Astrocyte (in vitro differentiated cells and primary cell): ENCODE measurements at places on chromosomes 6 and 20. TPM values are rescaled to one million over a fixed set of nuclear protein-coding genes. Genes with fewer than 3 reads are reported as not detected.

The MDFI gene
- 144 and 167 TPM in 2 replicates for total RNA-seq

The MUC22 gene
- 0.05 TPM in 1 of 2 replicates, not detected in the other for total RNA-seq

The ZMYND8 gene
- 43.9 and 45.8 TPM in 2 replicates for total RNA-seq

The BEND3 gene
- total RNA-seq = 3.7 and 4.4 TPM in 2 replicates

The LTB gene
- 0.26 and 0.52 TPM in 2 replicates for total RNA-seq

The CLPSL2 gene
- total RNA-seq = not detected in 2 replicates

The TTLL9 gene
- 0.34 and 0.41 TPM in 2 replicates for total RNA-seq

The HLA-DQB2 gene
- not detected in 2 replicates for total RNA-seq

The ASXL1 gene
- total RNA-seq = 61.1 and 62.4 TPM in 2 replicates

The CHRNA4 gene
- 0.82 and 1.8 TPM in 2 replicates for total RNA-seq

The KIF6 gene
- total RNA-seq = 1.2 and 2.0 TPM in 2 replicates

The NKAPL gene
- not detected in 2 replicates for total RNA-seq

The SFTA2 gene
- not detected in 2 replicates for total RNA-seq

DNA sequence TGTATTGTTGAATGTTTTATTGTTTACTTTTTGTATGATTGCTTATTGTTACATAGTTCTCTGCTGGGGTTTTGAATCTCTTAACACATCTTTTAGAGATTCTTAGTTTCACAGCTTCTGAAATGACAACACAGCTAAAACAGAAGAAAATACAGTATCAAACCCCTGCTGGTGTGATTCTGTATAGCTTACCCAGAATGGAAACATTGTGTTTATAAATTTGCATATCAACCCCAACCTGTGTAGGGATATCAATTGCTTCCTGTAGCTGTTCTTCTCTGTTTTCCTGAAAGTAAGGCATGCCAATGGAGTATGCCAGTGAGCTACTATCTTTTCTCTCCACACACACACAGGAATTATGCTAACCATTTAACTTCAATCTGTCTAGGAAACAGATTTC lies 64.3 kb upstream of the ID4 start:
- DNase-seq = no peak

DNA sequence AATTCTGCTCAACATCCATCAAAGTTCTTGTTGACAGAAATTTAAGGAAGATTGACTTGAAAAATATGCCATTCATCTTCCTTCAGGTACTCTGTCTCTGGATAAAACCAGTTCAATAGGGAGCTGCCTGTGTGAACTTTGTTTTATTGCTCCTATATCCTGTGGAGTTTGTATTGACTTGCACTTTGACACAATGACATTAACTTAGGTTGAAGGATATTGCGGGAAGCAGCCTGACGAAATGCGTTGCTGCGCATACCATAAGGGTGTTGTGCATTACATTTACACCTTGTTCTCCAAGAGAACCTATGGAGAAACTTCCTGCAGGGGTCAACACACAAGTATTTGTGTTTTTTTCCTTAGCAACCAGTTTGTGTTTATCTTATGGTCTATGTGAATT lies 185.4 kb upstream of the GRIK2 start:
- no peak for DNase-seq

DNA sequence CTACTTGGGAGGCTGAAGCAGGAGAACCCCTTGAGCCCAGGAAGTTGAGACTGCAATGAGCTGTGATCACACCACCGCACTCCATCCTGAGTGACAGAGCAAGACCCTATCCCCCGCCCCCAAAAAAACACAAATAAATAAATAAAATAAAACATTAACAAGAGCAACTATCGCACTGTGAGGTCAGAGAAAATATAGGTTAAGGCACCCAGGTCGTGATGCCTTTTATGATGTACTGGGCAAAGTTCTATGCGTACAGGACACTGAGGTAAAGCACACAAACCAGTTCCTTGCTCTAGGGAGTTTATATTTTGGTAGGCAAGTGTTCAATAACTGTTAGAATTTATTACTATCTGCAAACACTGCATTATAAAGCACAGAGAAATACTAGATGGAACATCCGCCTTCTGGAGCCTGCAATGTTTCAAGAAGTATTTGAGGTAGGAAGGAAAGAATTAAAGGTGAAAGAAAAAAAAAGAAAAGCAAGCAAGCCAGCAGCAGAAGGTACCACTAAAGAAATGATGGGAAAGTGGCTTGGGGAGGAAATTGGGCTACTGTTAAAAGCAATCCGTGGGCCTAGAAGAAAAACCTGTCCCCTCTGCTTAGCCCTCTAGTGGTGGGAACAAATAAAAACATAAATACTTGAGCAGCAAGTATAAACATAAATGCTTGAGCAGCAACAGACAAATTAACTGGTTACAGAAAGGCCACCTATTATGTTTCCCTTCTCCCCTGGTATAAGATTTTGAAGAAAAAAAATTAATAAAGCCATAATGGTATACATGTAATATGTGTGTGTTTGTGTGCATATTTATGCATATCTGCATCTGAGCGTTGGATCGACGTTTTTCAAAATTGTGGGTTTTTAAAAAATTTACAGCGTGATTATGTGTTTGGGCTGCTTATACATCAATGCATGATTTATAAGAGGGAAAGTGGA lies 128.0 kb downstream of the PHACTR1 start:
- DNase-seq = peak; percentile 10

DNA sequence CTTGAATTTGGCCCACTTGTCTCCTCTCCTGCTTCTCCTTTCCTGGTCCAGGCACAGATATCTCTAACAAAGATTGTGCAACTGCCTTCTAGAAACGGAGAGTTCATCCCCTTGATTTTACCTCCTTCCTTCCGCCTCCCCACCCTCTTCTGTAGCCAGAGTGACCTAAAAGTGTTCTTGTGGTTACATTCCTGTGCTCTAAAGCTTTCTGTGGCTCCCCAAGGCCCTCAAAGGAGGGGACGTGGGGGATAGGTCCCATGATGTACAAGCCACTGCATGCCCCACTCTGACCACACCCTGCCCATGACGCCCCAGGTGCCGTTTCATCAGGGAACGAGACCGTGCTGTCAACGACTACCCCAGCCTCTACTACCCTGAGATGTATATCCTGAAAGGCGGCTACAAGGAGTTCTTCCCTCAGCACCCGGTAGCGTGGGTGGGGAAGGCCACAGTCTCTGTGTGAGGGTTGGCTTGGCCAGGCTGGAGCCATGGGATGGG lies 8.2 kb downstream of the CDC25B start:
- no peak for DNase-seq

- DNase-seq = no peak
Measured at GRCh38 chr6:127538750-127539264, 19.7 kb upstream of the MTCL3 start.

- DNase-seq = peak; percentile 4
Measured at GRCh38 chr6:143901885-143902750, 37.8 kb downstream of the ZC2HC1B start.

DNA sequence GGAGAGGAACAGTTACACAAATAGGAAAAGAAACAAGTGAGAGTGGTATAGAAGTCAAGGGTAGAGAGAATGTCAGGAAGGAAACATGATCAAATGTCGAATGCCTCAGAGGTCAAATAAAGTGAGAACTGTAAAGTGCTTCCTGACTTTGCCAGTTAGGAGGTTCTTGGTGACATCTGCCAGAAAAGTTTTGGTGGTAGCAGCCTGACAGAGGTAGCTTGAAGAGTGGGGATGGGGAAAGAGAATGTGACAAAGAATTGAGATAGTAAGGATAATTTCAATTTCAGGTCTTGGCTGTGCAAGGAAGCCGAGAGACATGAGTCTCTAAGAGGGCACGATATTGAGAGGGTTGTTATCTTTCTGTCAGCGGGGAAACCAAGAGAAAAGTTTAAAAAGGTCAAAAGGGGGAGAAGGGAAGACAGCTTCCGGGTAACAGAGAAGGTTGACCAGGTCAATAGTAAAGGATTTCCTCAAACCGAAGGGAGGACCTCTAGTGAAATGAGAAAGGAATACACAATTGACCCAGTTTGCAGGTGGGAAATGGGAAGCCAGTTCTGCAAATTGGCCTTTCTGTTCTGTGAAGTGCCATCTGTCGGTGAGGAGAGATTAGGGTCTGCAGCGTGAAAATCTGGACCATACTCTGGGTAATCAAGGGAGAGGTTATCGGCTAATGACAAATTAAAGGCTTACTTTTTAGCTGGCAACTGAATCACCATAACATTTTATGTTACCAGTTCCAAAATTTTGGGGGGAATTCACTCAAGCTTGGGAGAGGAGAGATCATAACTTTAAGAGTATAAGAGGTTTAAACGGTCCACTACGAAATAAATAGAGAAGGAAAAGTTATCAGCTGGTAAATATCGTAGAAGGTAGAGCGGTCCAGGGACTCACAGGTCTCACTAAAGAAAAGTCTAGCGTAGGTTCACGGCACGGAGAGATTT lies 973 bp upstream of the BRD2 start:
- DNase-seq = peak; percentile 34

GRCh38 chr20:24739746-24740145 lies 209.3 kb upstream of the CST7 start:
- no peak for DNase-seq

- no peak for DNase-seq
Measured at GRCh38 chr6:31568537-31568961, 3.5 kb upstream of the LTA start.

DNA sequence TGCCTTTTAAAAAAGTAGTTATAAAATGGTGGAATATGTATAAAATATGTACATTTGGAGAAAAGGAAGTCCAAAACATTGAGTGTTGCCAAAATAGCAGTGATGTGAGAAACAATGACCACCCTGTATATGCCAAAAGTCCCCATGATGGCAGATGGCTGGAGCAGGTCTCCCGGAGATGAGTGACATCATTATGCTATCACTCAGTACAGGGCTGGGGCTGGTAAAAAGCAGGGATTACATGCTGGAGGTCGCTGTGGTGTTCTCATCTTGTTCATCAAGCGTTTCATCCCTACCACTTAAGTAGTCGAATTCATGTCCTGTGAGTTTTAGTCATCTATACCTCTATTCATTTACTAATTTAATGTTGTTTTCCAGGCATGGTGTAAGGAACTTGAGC lies 315.3 kb upstream of the SLC35B3 start:
- no peak for DNase-seq

DNA sequence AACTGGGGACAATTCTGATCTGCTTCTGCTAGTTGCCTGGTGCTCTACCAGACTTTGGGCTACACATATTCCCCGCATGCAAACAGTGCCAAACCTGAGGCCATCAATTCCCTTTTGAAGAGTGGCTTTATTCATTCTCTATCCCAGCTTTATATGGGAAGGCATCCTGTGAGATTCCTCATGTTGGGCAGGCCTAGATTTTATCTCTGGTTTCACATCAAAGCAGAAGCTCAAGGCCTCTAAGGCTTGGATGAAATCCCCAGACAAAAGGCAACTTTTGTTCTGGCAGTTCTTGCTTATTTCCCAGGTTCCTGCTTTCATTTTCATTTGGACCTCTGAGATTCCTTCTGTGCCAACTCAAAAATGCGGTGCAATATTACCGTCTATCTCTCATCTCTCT lies 648.8 kb downstream of the QKI start:
- DNase-seq = no peak

DNA sequence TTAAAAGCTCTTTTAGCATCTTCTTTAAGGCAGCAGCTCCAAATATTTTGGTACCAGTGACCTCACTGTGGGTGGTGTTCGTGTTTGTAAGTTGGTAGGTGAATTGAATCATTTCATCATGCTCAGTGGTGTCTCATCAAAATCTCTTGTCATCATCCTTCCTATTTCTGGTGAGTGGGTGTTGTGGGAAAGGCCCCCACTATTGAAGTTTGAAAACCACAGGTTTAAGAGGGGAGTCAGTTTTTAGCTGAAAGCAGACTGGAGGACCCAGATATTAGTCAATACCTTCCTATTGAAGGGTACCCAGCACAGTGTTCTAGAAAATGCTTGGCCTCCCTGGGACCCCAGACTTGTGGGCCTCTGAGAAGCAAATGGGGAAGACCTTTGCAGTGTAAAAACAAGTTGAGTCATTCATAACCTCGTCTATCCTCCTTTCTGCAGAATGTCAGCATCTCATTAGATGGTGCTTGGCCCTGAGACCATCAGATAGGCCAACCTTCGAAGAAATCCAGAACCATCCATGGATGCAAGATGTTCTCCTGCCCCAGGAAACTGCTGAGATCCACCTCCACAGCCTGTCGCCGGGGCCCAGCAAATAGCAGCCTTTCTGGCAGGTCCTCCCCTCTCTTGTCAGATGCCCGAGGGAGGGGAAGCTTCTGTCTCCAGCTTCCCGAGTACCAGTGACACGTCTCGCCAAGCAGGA lies 3.7 kb downstream of the PIM1 start:
- no peak for DNase-seq

DNA sequence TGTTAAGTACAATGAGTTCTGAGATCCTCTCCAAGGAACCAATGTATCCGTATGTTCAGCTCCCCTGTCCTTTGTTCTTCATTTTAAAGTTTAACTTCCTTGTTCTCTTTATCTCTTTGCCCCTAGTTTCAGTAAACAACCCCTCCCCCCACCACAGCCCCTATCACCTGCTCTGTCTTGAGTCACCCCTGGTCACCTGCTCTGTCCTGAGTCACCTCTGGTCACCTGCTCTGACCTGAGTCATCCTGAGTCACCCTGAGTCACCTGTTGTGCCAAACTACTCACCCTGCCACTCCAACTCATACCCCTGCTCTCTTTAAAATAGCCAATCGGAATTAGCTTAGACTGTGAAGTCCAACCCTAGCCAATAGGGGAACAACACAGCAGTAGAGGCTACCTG lies 288.7 kb upstream of the CDYL start:
- no peak for DNase-seq

- no peak for DNase-seq
Measured at GRCh38 chr6:25882051-25882496, 8.0 kb upstream of the SLC17A3 start.

DNA sequence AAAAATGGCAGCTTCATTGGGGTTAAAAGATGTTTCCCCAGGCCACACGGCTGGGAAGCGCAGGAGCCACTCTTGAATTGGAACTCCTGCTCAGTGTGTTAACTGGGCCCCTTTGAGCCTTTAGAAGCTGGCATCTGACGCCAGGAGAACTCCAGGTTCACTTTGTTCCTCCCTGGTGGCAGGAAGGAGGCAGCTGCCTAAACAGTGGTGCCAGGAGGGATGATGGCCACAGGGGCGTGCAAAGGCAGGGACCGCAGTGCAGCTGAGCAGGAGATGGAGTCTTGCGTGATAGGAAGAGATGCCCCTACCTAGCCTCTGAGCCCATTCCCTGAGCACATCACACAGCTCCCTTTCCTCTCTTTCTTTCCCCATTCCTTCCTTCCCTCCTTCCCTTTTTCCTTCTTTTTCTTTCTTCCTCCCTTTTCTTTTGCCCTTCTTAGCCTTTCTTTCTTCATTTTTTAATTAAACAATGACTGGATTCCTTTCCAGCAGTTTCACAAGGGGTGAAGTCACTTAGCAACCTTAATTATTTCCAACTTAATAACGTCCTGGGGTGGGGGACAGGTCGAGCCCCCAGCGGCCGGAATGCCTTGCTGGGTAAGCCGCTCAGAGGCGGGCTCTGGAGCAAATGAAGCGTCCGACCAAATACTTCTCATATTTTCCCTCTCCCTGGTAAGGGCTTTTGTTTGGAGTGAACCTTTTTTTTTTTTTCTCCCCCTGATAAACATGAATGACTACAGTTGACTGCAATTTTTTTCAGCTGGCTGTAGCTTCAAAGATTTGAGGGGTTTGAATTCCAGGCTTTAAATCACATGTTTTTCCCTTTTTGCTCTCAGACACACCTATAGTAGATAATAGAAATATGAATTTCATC lies 20.8 kb upstream of the BMP7 start:
- no peak for DNase-seq
